ENCODE measurements at places on chromosomes 11 and 22.

- DNase-seq, result no peak
Measured at GRCh38 chr11:71446150-71446549, 2.0 kb downstream of the DHCR7 start.

DNA sequence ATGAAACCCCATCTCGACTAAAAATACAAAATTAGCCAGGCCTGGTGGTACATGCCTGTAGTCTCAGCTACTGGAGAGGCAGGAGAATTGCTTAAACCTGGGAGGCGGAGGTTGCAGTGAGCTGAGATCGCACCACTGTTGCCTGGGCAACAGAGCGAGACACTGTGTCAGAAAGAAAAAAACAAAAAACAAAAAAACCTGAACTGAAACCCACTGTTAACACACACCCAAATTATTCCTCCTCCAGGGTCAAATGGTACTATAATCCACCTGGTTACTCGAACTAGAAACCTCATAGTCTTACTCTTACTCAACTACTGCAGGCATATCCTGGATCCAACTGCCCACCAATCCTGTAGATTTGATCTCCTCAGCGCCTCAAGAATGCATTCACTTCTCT lies 35.5 kb downstream of the USP28 start:
- DNase-seq, result no peak

GRCh38 chr11:8294251-8294935 lies 30.7 kb upstream of the LMO1 start:
- no peak for DNase-seq

GRCh38 chr22:20537983-20538382 lies 30.6 kb downstream of the MED15 start:
- no peak for DNase-seq

DNA sequence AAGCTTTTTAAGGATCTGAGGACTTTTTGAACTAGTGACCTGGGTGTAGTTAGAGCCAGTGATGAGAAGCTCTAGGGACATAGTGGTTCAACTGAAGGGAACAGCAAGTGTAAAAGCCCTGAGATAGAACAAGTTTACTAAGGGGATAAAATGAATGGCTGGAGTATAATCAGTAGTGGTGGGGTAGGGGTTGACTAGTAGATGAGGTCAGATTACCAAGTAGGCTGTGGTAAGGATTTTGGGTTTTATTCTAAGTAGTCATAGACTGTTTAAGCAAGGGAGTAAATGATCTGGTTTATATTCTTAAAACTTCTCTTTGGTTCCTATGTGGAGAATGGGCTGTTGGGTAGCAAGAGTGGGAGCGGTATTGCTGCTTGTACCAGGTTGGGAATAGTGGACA lies 15.3 kb downstream of the TRIM44 start:
- no peak for DNase-seq

DNA sequence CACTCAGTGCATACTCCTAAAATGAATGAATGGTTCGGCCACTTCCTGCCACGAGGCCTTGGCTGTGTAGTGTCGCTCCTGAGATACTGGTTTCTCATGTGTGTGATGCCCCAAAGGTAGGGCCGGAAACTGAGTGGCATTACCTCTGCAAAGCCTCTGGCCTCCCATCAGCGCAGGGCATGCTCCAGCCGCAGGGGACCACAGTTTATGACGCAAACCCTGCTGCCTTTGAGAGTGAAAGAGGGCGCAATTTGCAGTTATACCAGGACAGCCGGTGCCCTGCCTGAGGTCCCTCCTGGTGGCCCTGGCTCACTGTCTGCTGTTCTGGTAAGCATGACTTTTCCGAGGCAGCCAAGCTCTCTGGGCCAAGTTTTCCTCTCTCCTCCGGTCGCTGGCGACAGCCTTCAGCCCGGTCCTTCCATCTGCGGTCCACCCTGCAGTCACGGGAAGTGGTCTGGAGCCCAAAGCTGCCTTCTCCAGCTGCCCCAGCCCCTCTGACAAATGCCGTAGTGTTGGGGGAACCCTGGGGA lies 2.4 kb upstream of the FGF3 start:
- no peak for DNase-seq

DNA sequence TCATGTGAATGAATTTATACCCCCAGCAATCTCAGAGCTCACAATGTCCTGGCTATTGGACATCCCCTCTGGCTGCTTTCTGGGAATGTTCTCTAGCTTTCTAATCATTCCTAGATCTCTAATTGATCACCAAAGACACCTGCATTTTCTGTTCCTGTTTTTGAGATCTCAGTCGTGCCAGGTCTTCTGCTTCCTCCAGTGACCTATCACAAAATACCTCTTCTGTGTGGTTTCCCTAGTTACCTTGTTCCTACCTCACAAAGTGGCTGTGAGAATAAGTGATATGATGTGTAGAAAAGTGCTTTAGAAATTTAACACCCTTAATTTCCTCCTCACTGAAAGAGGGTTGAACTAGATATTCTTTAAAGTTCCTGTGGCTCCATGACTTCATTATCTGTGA lies 92.2 kb downstream of the LUZP2 start:
- DNase-seq, result no peak

GRCh38 chr11:115673720-115674119 lies 169.5 kb upstream of the CADM1 start:
- no peak for DNase-seq

DNA sequence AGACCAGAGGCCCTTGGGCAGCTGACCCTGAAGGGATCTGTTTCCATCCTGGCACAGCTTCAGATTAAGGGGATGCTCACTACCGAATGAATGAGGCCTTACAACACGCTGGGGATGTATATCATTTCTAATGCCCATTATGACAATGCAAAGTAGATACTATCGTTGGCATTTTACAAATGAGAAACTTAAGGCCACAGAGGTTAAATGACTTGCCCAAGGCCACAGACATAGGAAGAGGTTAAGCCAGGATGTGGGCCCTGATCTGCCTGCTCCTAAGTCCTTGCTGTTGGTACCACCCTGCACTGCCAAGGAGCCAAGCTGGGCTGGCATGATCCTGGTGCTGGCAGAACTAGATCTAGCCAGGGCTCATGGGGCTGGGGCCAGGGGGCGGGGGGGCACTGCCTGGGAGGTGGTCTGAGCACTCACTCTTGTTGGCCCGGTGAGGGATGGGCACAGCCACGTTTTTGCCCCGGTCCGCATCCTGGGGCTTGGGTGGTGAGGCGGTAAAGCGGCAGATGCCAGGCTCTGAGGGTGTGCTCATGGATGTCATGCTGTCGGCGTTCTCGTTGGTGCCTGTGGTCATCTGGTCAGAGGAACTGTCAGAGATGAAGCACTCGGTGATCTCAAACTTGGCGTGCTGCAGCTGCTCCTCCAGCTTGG lies 102.8 kb downstream of the CEP164 start:
- DNase-seq, result no peak

DNA sequence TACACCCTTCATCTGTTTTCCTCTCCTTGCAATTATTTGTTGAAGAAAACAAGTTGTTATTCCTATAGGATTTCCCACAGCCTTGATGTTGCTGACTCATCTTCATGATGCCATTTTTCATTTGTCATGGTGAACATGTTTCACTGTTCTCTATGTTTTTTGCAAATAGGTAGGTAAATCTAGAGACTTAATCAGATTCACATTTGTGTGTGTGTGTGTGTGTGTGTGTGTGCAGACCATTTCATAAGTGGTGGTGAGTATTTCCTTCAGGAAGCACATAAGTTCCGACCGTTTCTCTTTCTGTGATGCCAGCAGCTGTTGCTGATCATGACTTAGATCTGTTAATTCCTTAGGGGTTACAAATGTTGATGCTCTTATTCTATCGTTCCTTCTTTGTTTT lies 80.3 kb upstream of the IZUMO1R start:
- DNase-seq, result no peak

DNA sequence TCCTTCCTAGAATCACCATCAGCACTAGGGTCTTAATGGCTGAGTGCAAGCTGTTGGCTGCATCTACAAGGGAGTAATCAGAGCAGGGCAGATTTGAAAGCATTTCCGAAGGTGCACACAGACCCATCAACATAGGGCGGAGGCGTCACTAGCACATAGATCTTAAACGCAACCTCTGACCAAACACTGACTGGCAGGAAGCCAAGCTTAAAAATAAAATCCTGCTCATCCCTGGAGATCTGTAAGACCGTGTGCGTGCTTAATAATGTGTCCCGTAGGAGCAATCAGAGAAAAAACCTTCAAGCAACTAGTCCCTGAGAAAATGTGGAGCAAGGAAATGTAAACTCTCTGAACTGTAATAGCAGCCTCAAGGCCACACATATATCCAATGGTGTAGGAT lies 470.5 kb downstream of the ETS1 start:
- no peak for DNase-seq

DNA sequence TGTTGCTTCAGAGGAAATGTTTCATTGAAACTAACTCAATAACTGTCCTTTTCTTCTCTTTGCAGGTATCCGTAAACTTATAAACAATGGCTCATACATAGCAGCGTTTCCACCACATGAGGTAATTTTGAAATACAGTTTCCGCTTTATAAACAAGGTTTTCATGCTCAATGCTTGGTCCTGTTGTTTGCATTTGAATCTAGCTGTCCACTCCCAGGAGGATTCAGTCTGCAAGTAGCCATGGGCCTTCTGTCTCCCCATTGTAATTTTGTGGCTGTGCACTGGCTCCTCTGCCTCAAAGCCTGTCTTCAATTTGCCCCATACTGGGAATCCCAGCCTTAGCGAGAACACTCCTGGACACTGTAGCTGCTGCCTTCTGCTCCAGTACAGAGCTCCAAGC lies 34.7 kb downstream of the MUC15 start:
- no peak for DNase-seq
